Vagina (tissue), 2 donors: ENCODE measurements at places on chromosomes 13 and 19.

GRCh38 chr19:19475849-19476828 lies 39.2 kb downstream of the TSSK6 start:
- no peak for DNase-seq

DNA sequence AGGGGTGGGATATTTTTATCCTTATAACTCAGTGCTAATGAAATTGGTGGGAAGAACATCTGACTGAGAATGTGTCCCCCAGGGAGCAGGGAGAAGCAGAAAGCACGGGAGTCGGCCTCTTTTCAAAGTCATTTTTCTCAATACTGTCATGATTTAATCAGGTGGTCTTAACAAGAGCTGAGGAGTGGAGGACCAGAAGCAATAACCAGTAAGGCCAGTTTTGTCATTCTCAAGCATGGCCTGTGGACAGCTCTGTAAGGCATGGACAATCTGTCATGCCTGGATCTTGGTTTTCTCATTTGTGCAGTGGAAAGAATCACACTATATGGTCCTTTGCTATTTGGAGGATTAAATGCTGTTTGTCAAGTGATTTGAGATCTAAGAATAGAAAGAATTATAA lies 99.7 kb downstream of the TNFSF11 start:
- no peak for DNase-seq

DNA sequence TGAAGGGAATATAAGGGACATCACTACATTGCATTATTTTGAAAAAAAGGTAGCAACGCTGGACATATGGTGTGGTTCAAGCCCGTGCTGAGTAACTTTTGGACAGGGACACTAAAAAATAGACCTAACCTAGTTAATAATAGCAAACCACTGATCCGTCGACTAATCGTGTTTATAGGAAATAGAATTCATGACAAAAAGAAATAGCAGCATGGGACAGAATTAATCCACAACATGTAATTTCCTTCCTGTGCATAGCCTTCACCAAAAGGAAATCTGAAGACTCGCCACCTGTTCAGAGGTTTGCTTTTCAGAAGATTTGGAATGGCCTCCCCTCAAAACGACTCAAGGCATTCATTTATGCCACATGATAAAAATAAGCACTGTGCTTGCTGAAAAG lies 128.7 kb downstream of the FGF14 start:
- DNase-seq: no peak

DNA sequence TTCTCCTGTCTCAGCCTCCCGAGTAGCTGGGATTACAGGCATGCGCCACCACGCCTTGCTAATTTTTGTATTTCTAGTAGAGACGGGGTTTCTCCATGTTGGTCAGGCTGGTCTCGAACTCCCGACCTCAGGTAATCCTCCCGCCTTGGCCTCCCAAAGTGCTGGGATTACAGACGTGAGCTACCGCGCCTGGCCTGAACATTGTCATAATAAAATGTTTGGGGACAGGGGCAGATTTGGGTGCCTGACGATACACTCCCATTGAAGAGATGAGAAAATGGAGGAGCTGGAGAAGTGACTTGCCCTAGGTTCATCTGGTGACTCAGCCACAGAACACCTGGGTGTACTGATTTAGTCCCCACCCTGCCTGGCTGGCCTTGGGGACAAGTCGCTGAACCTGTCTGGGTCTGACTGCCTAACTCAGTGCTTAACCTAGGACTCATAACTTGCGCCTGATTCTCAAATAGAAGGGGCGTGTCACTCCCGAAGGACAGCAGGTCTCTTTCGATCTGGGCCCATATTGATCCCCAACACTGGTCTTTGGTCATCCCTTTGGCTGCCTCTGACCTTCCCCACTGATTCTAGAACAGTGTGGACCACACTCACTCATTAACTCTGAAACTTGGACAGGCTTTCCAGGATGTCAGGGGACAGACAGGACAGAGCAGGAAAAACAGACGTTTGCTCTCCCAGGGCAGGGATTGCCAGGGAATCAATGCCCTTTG lies 7.6 kb upstream of the BICRA start:
- DNase-seq: no peak

GRCh38 chr13:110161112-110161882 lies 145.7 kb downstream of the COL4A1 start:
- no peak for DNase-seq
